ENCODE measurements at places on chromosomes 5 and 9.

GRCh38 chr5:108074626-108075025, 307.3 kb downstream of the FBXL17 start:
- no peak for DNase-seq

DNA sequence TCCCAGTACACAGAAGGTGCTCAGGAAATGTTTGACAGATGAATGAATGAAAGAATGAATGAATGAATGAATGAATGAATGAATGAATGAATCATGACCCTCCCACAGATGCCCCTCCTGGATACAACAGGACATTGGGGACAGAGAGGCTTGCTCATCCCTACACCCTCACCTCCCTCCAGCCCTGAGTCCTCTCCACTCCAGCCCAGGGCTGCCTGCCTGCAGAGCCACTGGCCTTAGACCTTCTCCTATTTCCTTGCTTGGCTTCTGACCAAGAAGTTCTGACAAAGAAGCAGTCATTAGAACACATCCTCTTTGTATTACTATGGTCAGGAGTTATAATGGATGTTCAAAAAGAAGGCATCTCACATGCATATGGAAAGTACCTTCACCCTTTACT, 240.7 kb upstream of the DAPK1 start:
- no peak for DNase-seq

DNA sequence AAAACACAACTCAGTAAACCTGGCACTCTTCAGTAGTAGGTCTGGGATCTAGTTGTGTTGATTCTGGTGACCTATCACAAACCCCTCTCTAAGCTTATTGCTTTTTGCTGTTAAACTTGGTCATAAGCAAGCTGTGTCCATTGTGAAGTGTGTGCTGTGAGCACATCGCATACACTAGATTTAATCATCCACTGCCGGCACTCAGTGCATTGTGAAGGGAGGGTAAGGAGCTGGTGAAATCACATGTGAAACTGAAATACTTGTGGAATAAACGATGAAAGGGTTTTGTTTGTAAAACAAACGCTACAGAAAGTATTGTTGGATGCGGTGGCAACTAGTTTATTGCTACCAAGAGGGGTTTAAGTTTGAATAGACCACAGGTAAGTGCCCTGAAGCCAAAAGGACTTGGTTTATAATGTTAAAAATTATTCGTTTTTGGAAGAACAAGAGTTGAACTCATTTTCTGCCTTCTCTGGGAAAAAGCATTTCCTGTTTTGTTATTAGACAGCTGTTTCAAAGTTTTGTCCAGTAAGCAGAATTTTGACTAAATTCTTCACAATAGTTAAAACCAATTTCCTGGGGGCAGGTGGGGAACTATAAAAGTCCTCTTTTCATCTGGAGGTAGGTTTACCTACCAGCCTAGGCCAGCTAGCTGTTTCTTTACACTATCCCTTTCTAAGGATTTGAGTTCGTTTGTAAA, 24.6 kb downstream of the TJP2 start:
- DNase-seq: no peak

DNA sequence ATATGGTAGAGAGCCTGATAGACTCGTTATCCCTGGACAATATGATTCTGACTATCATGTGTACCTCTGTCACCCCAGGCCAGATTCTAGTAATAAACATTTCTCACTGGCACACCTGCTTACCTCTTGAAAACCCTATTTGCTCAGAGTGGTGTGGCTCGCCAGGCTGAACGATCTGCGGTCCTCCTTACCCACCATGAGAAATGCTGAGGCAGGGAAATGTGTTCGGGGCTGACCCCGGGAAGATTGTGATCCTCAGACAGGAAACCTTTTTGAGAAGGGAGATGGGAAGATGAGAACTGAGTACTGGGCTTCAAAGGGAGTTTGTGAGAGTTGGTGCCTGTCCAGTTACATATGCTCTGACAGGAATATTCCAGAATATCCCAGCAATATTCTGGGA, 10.7 kb upstream of the PRXL2C start:
- no peak for DNase-seq

- DNase-seq: no peak
Measured at GRCh38 chr5:175694371-175695160, 36.7 kb downstream of the HRH2 start.

DNA sequence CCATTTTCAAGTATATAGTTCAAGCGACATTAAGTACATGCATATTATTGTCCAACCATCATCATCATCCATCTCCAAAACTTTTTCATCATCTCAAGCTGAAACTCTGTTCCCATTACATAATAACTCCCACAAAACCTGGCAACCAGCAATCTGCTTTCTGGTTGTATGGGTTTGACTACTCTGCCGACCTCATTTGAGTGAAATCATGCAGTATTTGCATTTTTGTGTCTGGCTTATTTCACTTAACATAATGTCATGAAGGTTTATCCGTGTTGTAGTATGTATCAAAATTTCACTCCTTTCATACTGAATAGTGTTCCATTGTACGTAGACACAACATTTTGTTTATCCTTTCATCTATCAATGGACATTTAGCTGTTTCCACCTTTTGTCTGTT, 74.8 kb downstream of the SGCD start:
- DNase-seq: no peak

DNA sequence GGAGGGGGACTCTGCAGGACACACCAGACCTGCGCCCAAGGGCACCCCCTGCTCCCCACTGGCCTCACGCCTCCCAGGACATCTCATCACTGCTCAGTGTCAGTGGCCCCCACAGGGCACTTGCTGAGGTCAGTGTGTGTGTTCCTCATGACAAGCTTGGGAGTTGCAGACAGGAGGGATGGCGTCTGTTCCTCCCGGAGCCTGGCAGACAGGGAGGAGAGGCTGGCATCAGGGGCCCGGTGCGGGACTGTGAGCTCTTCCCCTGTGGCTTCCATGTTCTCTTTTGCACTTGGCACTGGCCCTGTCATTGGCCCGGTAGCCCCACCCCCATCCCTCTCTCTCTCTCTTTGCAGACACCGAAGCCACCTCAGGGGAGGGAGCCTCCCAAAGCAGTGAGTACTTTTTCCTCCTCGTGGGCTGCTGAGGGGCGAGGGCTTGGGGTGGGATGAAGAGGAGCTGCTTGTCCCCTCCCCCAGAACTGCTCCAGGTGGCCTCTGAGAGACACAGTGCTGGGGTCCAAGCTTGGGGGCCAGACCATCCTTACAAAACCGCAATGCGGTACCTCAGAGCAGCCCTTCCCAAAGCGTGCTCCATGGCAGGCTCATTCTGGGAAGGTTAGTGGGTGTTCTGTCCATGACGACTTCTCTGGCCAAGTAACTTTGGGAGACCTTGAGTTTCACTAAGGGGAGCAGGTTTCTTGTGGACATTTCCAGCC, 75.7 kb downstream of the AMBP start:
- DNase-seq: no peak

GRCh38 chr9:120043448-120043847, 536.5 kb downstream of the CDK5RAP2 start:
- DNase-seq: no peak

All from hematopoietic multipotent progenitor cell treated with erythropoietin and hydrocortisone succinate and interleukin-3 and kit ligand, for 15 days (in vitro differentiated cells).